ENCODE measurements at places on chromosomes 2 and 18. TPM values are rescaled to one million over a fixed set of nuclear protein-coding genes. Genes with fewer than 3 reads are reported as not detected.

PSMA8 gene
- total RNA-seq: not detected

TBC1D8 gene
- 13.9 TPM for total RNA-seq

AP1S3 gene
- total RNA-seq: 5.6 TPM

MDH1B gene
- total RNA-seq: 2.9 TPM

IL1RL1 gene
- 0.23 TPM for total RNA-seq

DNA sequence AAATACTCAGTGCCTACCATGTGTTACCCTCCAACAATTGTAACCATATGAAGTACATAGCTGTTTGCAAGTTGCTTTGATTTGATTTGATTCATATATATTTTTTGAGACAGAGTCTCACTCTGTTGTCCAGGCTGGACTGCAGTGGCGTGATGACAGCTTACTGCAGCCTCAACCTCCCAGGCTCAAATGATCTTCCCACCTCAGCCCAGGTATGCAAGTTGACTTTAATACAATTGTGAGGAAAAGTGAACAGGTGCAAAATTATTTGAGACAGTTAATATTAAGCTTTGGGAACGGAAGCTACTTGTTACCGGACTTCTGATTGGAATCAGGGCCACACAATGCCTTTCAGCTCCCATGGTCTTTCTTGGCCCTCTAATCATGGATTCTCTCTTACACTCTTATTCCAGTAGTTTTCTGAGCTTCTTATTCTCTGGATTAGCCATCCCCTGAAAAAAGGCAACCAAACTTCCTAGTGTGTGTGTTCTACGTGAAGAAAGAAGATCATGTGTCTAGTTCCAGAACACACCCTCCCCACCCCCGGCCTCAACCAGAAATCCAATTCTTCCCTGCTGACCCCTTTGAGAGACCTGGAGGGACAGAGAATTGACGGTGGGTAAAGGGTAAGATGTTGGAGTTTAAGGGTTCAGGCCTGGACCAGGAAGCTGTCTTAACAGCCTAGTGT lies 1.1 kb upstream of the RPL37A start:
- H3K27me3 ChIP-seq: no peaks in the 10 kb centered on the region
- H3K27ac ChIP-seq: no peak overlapping the region
- peaks cover 34% of the 10 kb centered on the region for H3K36me3 ChIP-seq
- DNase-seq: no peak
- H3K4me1 ChIP-seq: no peaks in the 10 kb centered on the region

DNA sequence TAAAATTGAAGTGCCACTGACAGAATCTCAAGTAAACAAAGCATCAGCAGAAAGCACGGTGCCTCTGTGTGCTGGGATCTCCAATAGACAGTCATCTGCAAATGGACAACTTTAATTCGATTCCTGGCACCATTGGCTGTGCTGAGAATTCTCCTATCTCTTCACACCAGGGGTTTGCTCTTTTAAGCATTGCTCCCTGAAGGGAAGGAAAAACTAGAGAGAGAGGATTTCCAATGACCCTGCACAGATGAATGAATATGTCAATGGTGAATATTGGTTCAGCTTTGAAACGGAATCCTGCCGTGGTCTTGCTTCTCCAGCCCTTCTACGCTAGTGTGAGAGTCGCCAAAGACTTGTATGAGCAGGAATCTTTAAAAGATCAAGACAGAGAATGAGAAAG lies 97.9 kb downstream of the FIGN start:
- H3K27me3 ChIP-seq: no peaks in the 10 kb centered on the region
- H3K4me3 ChIP-seq: no peak overlapping the region
- H3K27ac ChIP-seq: peak overlapping the region; percentile 56
- H3K36me3 ChIP-seq: no peaks in the 10 kb centered on the region

DNA sequence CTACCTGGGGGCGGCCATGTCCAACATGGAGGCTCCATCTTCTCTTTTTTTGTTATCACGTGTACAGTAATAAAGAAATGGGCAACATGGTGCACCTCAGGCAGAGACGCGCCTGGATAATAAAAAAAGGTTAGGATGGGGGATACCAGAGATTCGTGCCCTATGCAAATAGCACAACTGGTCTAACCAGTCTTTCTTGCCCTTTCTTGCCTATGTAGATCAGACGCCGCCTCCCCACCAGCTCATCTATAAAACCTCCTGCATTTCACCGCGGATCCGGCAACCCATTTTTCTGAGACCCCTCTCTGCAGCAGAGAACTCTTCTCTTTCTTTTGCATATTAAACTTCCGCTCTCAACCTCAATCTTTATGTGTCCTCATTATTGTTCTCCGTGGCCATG lies 68.7 kb downstream of the MYL12B start:
- no peaks in the 10 kb centered on the region for H3K27me3 ChIP-seq
- no peaks in the 10 kb centered on the region for H3K36me3 ChIP-seq
- H3K4me3 ChIP-seq: no peak overlapping the region
- no peak for DNase-seq
- H3K27ac ChIP-seq: no peak overlapping the region
- H3K4me1 ChIP-seq: no peaks in the 10 kb centered on the region

GRCh38 chr2:127117603-127118002 lies 10.6 kb upstream of the BIN1 start:
- H3K4me3 ChIP-seq: no peak overlapping the region
- no peak overlapping the region for H3K27ac ChIP-seq
- peaks cover 10% of the 10 kb centered on the region for H3K27me3 ChIP-seq
- no peaks in the 10 kb centered on the region for H3K36me3 ChIP-seq

DNA sequence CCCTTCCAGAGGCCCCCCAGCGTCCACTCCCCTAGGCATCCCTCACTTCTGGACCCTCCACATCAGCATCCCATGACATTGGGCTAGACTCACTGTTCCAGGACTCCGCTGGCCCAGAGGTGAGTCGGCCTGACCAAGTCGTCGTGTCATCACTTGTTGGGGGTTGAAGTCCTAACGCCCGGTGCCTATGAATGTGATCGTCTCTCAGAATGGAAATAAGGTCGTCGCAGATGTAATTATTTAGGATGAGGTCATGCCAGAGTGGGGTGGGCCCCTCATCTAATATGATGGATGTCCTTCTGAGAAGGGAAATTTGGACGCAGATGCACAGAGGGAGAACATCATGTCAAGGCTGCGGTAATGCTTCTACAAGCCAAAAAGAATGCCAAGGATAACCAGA lies 142.7 kb downstream of the AGAP1 start:
- H3K27ac ChIP-seq: no peak overlapping the region
- H3K4me1 ChIP-seq: peaks cover 6% of the 10 kb centered on the region
- H3K27me3 ChIP-seq: no peaks in the 10 kb centered on the region
- DNase-seq: no peak

DNA sequence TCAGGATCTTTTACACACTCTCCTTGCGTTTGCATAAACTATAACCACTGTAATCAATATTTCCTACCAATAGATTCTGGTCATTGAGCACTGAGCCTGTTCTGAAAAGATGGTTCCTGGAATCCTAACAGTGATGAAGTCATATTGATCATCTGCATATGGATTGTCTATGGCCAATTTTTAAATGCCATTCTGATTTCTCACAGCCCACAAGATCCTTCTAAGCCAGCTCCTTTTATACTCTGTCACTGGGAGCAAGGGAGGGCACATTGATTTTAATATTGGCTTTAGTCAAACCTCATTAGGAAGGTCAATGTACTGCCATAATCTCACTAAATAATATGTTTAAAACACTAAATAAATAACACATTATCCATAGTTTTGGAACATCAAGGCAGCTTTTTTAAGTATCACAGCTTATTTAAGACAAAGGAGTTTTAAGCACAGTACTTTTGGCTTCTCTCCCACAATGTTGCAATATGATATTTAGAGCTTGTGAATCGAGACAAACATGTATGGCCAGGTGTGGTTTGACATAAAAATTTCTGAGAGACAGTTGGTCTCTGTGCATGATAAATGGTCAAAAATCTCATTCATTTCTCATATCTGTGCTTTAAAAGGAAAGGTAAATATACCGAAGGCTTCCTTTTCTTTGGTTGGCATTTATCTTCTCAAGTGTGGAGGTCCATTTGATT lies 267.3 kb downstream of the MTX2 start:
- no peak for DNase-seq
- no peaks in the 10 kb centered on the region for H3K27me3 ChIP-seq
- H3K27ac ChIP-seq: no peak overlapping the region
- H3K36me3 ChIP-seq: no peaks in the 10 kb centered on the region
- H3K4me1 ChIP-seq: no peaks in the 10 kb centered on the region
- no peak overlapping the region for H3K4me3 ChIP-seq

- DNase-seq: no peak
- H3K4me1 ChIP-seq: no peaks in the 10 kb centered on the region
- no peak overlapping the region for H3K4me3 ChIP-seq
- no peak overlapping the region for H3K27ac ChIP-seq
Measured at GRCh38 chr18:59918997-59919396, 19.2 kb downstream of the PMAIP1 start.

GRCh38 chr18:48955830-48956261 lies 5.1 kb upstream of the SMAD7 start:
- no peak overlapping the region for H3K27ac ChIP-seq
- no peaks in the 10 kb centered on the region for H3K27me3 ChIP-seq
- H3K36me3 ChIP-seq: no peaks in the 10 kb centered on the region
- peak; percentile 72 for DNase-seq

- peak; percentile 81 for DNase-seq
- H3K4me1 ChIP-seq: no peaks in the 10 kb centered on the region
- no peak overlapping the region for H3K27ac ChIP-seq
- H3K27me3 ChIP-seq: no peaks in the 10 kb centered on the region
- no peaks in the 10 kb centered on the region for H3K36me3 ChIP-seq
- H3K4me3 ChIP-seq: no peak overlapping the region
Measured at GRCh38 chr18:3794537-3795348, 344.8 kb downstream of the TGIF1 start.

DNA sequence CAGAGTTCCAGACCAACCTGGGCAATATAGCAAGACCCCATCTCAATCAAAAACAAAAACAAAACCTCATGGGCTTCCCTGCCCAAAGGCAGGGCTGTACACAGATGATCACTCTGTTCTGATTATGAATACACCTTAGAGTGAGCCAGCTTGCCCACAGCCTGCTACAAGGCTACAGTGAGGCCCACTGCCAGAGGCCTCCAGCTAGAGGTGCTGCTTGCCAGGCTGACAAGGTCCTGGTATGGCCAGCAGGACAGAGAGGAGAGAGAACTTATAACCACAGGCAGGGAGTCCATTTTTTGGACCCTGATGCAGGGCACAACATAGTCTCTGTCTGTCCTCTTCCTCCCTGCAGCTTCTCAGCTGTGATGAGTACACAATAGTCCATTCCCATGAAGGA lies 41.5 kb downstream of the KANSL3 start:
- no peak overlapping the region for H3K4me3 ChIP-seq
- H3K36me3 ChIP-seq: peaks cover 93% of the 10 kb centered on the region
- no peak overlapping the region for H3K27ac ChIP-seq
- no peak for DNase-seq
- H3K27me3 ChIP-seq: no peaks in the 10 kb centered on the region

- no peaks in the 10 kb centered on the region for H3K36me3 ChIP-seq
- H3K4me1 ChIP-seq: no peaks in the 10 kb centered on the region
- DNase-seq: no peak
- H3K27me3 ChIP-seq: no peaks in the 10 kb centered on the region
Measured at GRCh38 chr18:55657572-55658331, 69.8 kb upstream of the TCF4 start.

GRCh38 chr18:598124-598589 lies 1.4 kb downstream of the CLUL1 start:
- no peak for DNase-seq
- no peaks in the 10 kb centered on the region for H3K27me3 ChIP-seq
- no peak overlapping the region for H3K4me3 ChIP-seq
- H3K27ac ChIP-seq: no peak overlapping the region
- no peaks in the 10 kb centered on the region for H3K36me3 ChIP-seq
- H3K4me1 ChIP-seq: peaks cover 5% of the 10 kb centered on the region

- H3K27ac ChIP-seq: no peak overlapping the region
- no peak for DNase-seq
- peaks cover under 1% of the 10 kb centered on the region for H3K27me3 ChIP-seq
- H3K36me3 ChIP-seq: no peaks in the 10 kb centered on the region
- peaks cover 15% of the 10 kb centered on the region for H3K4me1 ChIP-seq
Measured at GRCh38 chr2:20217041-20217970, 7.6 kb downstream of the SDC1 start.

DNA sequence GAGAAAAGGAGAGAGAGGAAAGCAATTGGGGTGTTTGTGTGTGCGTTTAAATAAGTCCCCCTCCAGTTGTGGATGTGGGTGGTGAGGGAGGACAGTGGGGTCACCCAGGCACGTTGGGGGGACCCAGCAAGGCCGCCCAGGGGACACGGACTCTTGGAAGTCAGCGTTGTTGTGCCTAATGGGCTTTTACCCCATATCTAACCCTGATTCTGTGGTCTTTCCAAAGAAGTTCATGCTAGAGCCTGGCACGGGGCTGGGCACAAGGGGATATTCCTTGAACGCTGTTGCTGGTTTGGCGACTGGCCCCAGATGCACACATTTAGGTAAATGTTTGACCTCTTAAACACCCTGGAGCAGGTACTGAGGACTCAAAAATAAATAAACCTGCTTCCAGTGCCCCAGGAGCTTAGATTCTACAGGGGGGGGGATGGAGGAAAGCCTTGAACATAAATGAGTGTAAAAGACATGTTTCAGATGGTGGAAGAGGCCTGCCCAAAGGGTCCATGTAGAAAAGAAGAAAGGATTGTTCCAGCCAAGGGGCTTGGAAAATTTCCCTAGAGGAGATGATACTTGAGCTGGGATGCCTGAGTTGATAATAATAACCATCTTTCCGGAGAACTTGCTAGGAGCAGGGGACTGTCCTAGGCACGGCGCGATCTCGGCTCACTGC lies 97.7 kb upstream of the SIX3 start:
- DNase-seq: peak; percentile 22
- H3K4me1 ChIP-seq: no peaks in the 10 kb centered on the region
- no peaks in the 10 kb centered on the region for H3K36me3 ChIP-seq
- peaks cover 8% of the 10 kb centered on the region for H3K27me3 ChIP-seq
- H3K4me3 ChIP-seq: no peak overlapping the region

GRCh38 chr18:377088-377487 lies 109.2 kb upstream of the THOC1 start:
- peaks cover 30% of the 10 kb centered on the region for H3K4me1 ChIP-seq
- no peak overlapping the region for H3K4me3 ChIP-seq
- DNase-seq: peak; percentile 55
- H3K36me3 ChIP-seq: peaks cover 45% of the 10 kb centered on the region
- H3K27ac ChIP-seq: no peak overlapping the region

- no peak overlapping the region for H3K4me3 ChIP-seq
- peaks cover 82% of the 10 kb centered on the region for H3K36me3 ChIP-seq
- no peak overlapping the region for H3K27ac ChIP-seq
- H3K27me3 ChIP-seq: no peaks in the 10 kb centered on the region
Measured at GRCh38 chr2:233838251-233838650, 16.1 kb downstream of the HJURP start.

- H3K27ac ChIP-seq: no peak overlapping the region
- H3K4me1 ChIP-seq: no peaks in the 10 kb centered on the region
- H3K4me3 ChIP-seq: no peak overlapping the region
- no peaks in the 10 kb centered on the region for H3K36me3 ChIP-seq
- DNase-seq: no peak
Measured at GRCh38 chr2:227780981-227781615, 32.5 kb upstream of the CCL20 start.

GRCh38 chr2:105258835-105259350 lies 17.4 kb downstream of the GPR45 start:
- no peak overlapping the region for H3K27ac ChIP-seq
- H3K27me3 ChIP-seq: no peaks in the 10 kb centered on the region
- no peak overlapping the region for H3K4me3 ChIP-seq

- H3K4me3 ChIP-seq: no peak overlapping the region
- DNase-seq: peak; percentile 80
- peak overlapping the region; percentile 92 for H3K27ac ChIP-seq
- H3K4me1 ChIP-seq: peaks cover 8% of the 10 kb centered on the region
- H3K36me3 ChIP-seq: no peaks in the 10 kb centered on the region
Measured at GRCh38 chr2:144479659-144480058, 40.3 kb downstream of the ZEB2 start.

Measured in endodermal cell (in vitro differentiated cells).